ENCODE measurements at places on chromosomes 1 and 21. TPM values are rescaled to one million over a fixed set of nuclear protein-coding genes. Genes with fewer than 3 reads are reported as not detected.

DNA sequence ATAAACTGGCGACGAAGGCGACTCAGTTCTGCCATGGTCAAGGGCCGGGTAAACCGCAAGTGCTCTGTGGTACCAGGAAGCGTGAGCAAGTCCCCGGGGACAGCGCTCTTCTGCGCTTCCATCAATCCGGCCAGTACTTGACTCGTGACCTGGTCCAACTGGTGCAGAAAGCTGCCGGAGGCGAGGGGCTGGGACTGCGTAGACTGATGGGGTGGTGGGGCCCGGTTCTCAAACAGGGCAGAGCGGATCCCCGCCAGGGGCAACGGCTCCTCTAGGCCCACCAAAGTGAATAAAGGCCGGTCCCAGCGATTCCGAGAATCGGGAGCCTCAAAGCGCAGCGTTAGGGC is 852 bp downstream of the KTI12 start:
- H3K4me3 ChIP-seq, result peak overlapping the region; percentile 89
- no peaks in the 10 kb centered on the region for H3K27me3 ChIP-seq
- no peak for DNase-seq
- peaks cover 14% of the 10 kb centered on the region for H3K36me3 ChIP-seq
- H3K27ac ChIP-seq, result peak overlapping the region; percentile 96
- peaks cover 35% of the 10 kb centered on the region for H3K4me1 ChIP-seq

GPR52 gene
- 0.93 TPM for total RNA-seq

GRCh38 chr1:197683895-197684553 is 91.3 kb downstream of the DENND1B start:
- H3K4me3 ChIP-seq, result no peak overlapping the region
- H3K36me3 ChIP-seq, result peaks cover 12% of the 10 kb centered on the region
- H3K27me3 ChIP-seq, result no peaks in the 10 kb centered on the region
- no peak for DNase-seq
- H3K27ac ChIP-seq, result no peak overlapping the region

DNA sequence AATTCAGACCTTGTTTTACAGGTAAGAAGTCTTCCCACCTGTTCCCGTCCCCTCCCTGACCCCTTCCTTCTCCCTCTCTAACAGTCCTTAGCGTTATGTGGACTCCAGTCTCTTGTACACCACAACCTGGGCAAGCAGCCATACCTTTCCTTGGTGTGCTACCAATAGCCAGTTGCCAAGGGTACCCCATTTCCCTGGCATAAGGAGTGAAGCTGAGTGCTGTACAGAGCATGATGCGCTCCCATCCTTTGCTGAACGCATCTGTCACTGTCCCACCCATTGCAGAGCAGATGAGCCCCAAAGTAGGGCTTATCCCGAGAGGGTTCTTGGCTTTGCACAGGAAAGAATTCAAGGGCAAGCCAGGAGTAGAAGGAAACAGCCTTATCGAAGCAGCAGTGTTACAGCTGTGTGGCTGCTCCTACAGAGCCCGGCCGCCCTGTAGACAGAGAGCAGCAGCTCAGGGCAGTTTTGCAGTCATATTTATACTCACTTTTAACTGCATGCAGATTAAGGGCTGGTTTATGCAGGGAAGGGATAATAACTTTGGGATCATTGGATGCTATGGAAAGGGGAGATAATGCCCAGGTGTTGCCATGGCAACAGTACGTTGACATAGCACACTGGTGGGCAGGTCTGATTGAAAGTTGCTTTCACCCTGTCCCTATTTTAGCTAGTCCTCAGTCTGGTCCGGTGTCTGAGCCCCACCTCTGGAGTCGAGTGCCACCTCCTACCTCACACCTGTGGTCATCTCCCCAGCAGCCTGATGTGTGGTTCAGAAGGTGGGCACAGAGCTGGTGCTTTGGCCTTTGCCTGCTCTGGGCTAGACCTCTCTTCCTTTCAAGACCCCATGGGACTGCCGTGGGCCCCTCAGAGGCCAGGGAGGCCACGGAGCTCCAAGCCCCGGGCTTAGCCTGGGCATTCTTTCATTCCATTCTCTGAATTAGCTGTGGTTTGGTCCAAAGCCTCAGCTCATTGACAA is 5.1 kb downstream of the FHAD1 start:
- peaks cover 10% of the 10 kb centered on the region for H3K4me1 ChIP-seq
- peaks cover 16% of the 10 kb centered on the region for H3K27me3 ChIP-seq
- no peak for DNase-seq
- H3K27ac ChIP-seq, result no peak overlapping the region
- H3K4me3 ChIP-seq, result no peak overlapping the region

GRCh38 chr1:184646178-184646701 is 108.4 kb downstream of the EDEM3 start:
- H3K36me3 ChIP-seq, result no peaks in the 10 kb centered on the region
- DNase-seq, result no peak
- no peak overlapping the region for H3K27ac ChIP-seq
- no peaks in the 10 kb centered on the region for H3K4me1 ChIP-seq

Measured in progenitor cell of endocrine pancreas (in vitro differentiated cells).